ENCODE measurements at places on chromosomes 1 and 21.

GRCh38 chr1:198627436-198628066 lies 11.3 kb upstream of the PTPRC start:
- DNase-seq, result peak; percentile 16

DNA sequence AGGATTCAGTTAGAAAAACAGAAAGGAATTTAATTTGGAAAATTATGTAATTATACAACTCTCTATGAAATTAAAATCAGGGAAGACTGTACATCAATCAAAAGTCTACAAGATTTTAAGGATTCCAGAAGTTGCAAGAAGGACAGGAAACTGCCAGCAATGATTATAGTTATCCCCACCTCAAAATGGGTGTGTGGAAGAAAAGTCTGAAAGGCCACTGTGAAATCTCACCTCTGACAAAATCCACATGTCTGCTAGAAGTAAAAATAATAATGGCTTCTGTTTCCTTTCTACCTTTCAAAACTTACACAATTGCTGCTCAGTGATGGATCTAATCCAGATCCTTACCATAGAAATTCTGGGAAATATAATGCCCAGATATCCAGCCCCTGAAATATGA lies 708.1 kb upstream of the ADGRL4 start:
- no peak for DNase-seq

DNA sequence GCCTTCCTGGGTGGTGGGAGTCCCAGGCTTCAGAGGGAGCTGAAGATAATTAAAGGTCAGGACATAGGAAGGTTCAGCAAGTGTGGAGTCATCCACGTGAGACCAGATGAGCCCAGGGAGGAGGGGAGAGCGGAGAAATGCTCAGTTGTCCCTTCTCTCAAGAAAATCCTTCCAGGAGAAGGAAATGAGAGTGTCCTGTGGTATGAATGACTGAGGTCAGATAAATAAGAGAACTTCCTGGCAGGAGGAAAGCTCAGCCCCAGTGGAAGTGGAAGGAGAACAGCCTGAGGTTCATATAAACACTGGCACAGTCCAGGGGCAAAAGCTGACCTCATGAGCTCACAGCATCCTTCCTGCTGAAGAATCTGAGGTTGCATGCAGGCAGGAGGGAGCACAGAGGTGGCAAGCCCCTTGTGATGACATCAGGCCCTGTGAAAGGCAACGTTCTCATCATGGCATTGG lies 97.6 kb downstream of the NAV1 start:
- DNase-seq, result no peak

DNA sequence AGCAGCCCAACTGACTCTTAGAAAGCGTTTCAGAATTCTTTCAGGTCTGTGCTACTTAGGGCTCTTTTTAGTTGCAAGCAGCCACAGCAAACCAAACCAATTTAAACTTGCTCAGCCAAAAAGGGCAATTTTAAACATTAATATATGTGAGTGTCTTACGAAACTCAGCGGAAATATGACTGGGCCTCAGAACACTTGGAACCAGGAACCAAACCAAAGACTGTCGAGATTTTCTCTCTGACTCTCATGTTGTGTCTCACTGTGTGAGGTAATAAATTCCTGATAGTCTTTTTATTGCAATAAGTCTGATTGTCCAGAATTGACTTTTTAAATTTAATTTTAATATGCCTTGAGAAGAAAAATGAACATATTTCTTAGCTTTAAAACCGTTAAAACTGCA lies 122.3 kb downstream of the SYF2 start:
- DNase-seq, result no peak

- DNase-seq, result no peak
Observed at GRCh38 chr1:38153778-38154470, 107.3 kb upstream of the POU3F1 start.

- no peak for DNase-seq
Observed at GRCh38 chr1:182996816-182997215, 26.4 kb upstream of the LAMC1 start.

DNA sequence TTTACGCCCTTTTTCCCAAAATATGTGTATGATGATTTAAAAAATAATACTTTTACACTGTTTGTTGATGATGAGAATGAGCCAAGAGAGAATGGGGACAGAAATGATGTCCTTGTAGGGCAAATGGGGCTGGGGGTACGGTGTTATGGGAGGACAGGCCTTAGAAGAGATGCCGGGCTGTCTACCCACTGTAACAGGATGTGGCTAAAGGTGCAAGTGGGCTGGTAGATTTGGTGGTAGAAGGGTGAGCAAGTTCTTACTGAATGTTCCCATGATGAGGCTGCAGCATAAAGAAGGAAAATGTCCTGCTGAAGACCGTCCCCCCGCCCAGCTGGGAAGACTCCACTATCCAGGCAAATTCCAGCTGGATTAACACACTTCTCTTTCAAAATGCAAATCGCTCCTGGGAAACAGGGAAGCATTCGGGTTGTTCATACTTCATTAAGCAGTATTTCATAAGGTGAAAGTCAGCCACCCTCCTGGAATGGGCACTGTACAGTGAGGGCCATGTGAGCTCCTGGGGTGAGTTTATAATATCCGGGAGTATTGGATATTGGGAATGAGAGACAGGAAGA lies 14.0 kb downstream of the GPA33 start:
- no peak for DNase-seq

- DNase-seq, result no peak
Observed at GRCh38 chr1:115330480-115331013, 7.5 kb downstream of the NGF start.

- no peak for DNase-seq
Observed at GRCh38 chr1:222068937-222069336, 327.0 kb upstream of the DUSP10 start.

DNA sequence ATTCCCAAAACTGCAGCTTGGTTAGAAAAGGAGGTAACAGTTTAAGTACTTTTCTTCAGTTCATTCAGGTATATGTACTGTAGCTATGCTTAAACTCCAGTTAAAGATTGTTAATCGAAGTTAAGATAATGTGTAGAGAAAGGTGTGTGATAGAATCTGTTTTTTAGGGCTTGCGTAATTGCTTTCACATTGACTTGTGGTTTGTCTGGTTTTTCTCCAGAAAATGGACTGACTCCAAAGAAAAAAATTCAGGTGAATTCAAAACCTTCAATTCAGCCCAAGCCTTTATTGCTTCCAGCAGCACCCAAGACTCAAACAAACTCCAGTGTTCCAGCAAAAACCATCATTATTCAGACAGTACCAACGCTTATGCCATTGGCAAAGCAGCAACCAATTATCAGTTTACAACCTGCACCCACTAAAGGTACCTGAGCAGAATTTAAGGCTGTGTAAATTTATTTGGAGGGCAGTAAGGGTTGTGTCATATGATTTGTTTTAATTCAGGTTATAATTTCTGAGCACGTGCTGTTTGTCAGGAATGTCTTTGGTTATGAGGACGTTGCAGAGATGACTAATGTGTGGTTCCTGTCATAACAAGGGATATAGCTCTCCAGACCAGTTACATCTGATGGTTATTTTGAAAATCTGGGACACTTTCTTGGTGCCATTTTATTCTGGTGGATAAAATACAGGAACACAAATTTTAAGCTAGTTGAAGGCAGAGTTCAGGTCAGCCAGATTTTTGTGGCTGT lies 26.0 kb downstream of the ATF6 start:
- no peak for DNase-seq

GRCh38 chr1:38834937-38835827 lies 24.4 kb downstream of the RRAGC start:
- DNase-seq, result peak; percentile 83

- no peak for DNase-seq
Observed at GRCh38 chr1:3454811-3455618, 550 bp downstream of the ARHGEF16 start.

- DNase-seq, result no peak
Observed at GRCh38 chr1:234533975-234534876, 55.2 kb upstream of the TARBP1 start.

DNA sequence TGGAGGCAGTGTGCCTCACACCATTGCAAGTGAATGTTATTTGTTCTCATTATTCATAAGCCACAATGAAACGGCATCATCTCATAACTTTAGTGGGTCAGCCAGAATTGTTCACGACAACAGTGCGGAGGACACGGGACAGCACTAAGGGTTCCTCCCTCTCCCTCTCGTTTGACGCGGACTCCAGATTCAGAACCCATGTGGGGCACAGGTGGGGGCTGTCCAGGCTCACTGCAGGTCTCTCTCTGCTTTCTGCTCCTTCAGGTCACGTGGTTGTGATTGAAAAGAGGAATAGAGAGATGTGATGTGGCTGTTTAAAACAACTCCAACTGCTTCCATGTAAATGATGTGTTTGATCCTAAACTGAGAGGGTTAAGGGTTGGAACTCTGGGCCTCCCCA lies 13.5 kb downstream of the RUNX1 start:
- no peak for DNase-seq

DNA sequence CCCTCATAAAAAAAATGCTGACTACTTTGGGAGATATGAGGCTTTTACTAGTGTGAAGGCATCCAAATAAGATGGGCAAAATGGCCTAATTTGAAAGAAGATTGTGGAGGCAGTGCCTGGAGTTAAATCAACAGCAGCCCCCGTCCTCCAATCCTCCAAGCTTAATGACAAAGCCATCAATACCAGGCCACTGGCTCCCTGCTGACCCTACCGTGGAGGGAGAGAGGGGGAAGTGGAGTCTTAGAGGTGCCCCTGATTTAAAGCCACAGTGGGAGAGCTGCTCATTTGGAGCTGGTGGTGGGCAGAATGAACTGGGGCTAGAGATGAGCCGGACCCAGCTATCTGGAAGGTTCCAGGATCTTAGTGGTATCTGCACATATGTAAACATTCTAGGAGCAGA lies 24.3 kb upstream of the KNCN start:
- no peak for DNase-seq

GRCh38 chr1:198205016-198205684 lies 48.4 kb downstream of the NEK7 start:
- no peak for DNase-seq

DNA sequence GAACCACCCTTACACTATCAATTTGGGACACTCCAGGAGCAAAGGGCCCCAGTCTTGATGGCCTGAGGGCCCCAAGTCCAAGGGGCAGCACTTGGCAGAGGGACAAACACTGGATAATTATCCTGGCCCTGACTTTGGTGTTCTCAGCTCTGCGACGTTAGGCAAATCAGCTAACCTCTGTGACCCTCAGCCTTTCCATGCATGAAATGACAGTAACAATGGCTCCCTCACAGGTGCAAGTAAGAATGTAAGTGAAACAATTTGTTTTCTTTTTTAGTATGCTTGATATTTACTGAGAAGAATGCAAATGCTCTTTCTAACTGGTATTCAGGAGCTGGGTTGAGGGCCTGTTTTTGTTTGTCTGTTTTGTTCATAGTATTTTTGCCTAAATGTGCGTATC lies 61.6 kb upstream of the PRDX6 start:
- DNase-seq, result no peak

DNA sequence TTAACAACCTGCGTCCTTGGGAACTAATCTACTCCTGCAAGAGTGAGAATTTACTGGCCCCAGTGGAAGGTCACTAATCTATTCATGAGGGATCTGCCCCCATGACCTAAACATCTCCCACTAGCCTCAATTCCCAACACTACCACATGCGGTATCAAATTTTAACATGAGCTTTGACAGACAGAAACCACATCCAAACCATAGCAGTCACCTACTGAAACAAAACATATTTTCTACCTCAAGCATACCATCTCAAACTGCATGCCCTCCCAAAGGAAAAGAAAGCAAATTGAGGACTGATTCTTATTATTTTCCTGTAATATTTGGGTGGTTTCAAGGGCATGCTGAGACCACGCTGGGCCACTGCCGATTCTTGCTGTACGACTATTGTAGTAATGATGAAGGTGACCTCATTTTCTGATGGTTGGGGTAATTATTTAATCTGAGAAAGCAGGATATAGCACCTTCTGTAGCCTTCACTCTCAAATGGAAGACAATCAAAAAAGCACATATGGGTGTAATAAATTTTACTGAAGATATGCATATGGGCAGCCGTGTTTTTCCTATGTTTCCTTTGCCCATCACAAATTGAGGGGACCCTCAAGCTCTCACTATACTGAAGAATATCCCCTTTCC lies 13.2 kb upstream of the GBP5 start:
- DNase-seq, result no peak

DNA sequence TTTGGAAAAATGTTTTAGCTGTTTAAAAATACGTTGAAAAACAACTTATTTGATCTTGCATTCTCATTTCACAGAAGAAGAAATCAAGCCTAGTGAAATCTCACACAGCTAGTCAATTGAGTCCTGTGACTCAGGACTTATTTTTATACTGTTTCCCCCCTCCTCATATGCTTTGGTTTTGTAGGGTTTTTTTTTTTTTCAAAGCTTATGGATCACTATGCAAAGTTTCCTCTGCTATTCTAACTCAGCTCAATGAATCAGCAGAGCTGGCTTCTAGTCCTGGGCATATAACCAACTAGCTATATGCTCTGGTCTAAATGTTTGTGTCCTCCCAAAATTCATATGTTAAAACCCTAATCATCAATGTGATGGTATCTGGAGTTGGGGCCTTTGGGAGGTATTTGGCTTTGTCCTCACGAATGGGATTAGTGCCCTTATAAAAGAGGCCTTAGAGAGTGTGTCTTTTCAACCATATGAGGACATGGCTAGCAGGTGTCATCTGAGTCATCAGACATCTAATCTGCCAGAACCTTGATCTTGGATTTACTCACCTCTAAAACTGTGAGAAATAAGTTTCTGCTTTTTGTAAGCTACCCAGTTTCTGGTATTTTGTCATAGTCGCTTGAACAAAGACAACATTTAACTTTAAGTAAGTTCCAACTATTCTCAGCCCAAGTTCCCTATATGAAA lies 317.2 kb upstream of the C1orf87 start:
- no peak for DNase-seq

- no peak for DNase-seq
Observed at GRCh38 chr1:34419663-34420136, 243.0 kb downstream of the C1orf94 start.

Measured in MM.1S (cell line).